GM06990 (cell line): ENCODE measurements at places on chromosomes 13 and 19.

DNA sequence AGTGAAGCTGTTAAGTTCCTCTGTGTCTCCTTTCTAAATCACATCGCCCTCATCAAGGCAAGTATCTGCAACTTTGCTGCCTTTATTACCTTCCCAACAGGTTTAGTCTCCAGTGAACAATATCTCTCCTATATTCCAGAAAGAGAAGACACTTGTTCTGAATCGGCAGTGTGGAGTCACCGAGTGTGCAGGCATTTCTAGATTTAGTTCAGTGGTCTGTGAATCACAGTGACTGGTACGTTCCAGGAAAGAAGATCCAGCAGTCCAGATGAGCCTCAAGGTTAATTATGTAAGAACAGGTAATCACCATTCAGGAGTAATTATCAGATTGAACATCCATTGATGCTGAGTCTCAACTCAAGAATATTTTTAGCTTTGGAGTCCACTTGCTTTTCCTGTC is 497.0 kb downstream of the FOXO1 start:
- DNase-seq: no peak

DNA sequence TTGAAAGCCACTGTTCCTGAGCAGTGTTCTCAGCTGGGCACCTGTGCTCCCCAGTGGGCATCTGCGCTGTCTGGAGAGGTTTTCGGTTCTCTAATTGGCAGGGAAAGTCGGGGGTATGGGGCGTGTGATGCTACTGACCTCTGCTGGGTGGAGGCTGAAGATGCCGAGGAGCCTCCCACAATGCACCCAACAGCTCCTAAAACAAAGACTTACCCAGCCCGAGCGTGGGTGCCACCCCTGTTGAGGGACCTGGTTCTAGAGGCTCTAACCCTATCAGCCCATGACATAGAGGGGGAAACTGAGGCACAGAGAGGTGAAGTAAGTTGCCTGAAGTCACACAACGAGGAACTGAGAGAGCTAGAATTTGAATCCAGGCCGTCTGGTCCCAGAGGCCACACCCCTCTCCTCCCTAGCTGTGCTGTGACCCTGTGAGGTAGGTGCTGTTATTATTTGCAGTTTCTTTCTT is 2.3 kb downstream of the SPACA4 start:
- no peak for DNase-seq

DNA sequence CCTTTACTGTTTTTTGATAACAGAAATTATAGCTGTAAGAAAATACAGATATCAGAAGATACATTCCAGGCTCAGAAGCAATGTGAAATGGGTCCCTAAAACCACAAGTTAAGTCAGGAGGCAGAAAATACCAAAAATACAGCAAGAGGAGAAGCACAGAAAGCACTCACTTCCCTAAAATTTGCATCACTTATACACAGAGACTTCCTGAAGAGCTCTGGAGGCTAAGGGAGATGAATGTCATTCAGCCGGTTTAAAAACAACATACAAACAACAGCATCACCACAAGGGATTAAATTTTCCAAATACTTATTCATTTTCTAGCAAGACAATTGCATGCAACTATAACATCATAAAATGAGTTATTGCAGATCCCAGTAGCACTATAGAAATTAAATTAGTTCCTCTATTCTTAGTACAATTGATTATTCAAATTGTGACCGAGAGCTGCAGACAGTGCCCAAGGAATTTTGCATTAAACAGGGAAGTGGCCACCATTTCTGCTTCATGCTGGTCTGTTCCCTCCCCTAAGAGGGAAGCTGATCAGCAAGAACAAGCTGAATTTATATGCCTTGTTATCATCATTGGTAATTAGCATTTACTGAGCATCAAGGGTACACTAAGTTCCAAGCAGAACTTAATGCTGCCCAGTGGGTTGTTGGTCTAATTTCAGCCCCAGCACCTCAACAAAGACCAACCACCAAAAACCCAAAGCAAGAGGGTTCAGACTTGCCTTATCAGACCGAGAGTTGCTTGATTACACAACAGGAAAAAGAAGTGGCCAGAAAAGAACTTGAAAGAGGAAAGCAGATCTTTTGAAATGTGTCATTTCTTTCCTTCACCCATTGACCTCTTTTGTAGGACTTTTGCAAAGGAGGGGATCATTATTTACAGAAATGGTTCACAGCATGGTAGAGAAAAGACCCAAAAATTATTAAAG is 140.7 kb downstream of the KCTD12 start:
- DNase-seq: peak; percentile 76

DNA sequence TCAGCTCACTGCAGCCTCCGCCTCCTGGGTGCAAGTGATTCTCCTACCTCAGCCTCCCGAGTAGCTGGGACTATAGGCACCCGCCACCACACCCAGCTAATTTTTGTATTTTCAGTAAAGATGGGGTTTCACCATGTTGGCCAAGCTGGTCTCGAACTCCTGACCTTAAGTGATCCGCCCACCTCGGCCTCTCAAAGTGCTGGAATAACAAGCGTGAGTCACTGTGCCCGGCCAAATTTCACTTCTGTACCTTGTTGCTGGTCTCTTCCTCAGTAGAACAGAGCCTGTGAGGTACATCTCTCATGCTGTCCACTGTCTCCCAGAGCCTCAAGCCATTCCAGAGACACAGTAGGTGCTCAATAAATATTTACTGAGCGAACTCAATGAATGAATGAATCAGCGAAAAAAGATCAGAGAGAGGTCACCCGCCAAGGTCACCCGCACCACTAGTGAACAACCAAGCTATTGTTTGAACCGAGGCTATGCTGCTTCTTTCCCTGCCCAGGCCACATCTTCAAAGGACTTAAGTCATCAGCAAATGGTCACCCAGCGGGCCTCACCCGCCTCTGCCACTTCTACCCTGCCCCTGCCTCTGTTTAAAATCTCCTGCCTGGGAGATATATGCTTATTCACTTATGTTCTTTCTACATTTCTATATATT is 9.3 kb downstream of the TMEM143 start:
- DNase-seq: no peak

DNA sequence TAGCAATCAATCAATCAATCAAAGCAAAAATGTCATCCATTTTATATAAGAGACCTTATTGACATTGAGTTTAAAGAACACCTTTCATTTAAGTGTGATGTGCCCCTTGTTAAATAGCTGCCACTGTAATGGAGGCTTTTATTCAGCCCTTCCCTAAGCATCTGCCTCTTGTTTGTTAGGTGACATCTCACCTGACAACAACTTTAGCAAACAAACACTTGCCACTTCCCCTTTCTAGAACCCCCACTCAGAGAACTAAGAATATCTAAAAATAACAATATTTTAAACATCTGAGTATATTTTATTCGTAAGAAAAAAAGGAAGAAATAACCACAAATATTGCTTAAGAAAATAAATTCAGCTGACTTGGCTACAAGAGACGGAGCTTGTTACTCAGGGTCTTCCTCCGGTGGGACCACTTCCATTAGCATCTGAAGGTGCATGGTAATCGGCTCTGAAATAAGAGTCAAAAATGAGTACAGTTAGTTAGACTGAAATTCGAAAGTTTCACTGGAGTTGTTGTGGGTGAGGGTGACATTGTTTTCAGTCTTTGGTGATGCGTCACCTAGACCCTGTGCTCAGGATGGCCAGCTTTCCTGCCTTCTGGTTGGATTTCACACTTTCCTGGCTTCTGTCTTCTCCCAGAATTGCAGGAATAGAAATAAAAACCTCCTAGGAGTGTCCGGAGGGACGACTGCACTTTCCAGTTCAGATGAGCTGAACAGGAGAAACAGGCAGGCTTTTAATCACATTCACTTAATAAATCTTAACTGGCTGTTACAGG is 39.1 kb downstream of the SLC7A9 start:
- DNase-seq: no peak

GRCh38 chr19:18878058-18878797 is 17.7 kb downstream of the CERS1 start:
- DNase-seq: no peak

- DNase-seq: no peak
Observed at GRCh38 chr19:5960005-5961001, 17.6 kb downstream of the RANBP3 start.
